ENCODE measurements at places on chromosomes 12 and 14.

- DNase-seq = peak; percentile 21
Measured at GRCh38 chr12:13208533-13209435, 12.3 kb downstream of the EMP1 start.

GRCh38 chr12:4196805-4197420 lies 76.6 kb upstream of the CCND2 start:
- DNase-seq = no peak

DNA sequence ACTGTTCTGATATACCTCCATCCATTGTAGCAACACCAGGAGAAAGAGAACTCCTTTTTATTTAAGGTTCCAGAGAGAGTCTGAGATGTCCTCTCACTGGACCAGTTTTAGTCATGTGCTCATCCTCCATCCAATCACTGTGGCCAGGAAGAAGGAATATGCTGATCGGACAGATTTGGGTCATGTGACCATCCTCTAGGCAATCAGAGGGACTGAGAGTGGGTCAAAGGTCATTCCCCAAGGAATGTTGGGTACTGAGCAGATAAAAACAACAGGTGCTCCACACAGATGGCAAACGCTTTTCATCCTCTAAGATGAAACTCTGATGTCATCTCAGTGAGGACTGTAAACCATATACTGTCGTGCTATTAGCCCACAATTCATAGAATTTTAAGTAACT lies 28.8 kb upstream of the RPH3A start:
- no peak for DNase-seq

DNA sequence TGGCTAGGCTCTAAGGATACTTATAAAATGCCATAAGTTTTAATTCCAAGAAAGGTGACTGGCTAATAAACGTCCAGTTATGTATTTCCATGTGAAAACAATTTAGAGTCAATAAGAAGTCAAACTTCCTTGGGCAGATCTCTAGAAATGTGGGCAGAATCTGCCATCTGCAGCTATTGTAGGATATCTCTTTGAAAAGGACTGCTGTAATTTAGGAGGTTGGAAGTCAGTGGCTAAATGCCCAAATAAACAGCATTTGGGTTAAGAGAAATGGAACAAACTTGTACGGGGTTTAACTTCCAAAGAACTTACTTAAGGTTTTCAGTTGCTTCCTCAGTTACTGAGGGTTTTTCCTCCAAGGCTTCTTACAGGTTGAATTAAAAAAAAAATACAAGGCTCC lies 121.6 kb downstream of the FIGNL2 start:
- no peak for DNase-seq

DNA sequence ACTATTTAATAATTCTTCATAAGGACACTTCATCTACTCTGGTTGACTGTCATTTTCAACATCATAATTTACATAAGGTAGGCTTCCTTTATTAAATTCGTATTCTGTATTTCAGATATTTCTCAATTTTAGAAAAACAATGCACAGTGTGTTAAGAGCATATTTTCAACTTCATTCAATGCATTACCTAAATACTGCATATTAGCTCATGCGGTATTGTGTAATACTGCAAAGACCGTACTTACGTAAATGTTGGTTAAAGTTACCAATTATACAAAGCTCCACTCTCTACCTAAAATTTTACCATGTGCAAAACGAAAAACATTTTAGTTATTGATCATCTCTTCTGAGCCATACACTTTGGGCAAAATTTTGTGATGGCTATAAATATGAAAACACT lies 62.8 kb downstream of the EXOC5 start:
- no peak for DNase-seq

GRCh38 chr12:18570543-18570942 lies 167.3 kb downstream of the PLCZ1 start:
- no peak for DNase-seq

DNA sequence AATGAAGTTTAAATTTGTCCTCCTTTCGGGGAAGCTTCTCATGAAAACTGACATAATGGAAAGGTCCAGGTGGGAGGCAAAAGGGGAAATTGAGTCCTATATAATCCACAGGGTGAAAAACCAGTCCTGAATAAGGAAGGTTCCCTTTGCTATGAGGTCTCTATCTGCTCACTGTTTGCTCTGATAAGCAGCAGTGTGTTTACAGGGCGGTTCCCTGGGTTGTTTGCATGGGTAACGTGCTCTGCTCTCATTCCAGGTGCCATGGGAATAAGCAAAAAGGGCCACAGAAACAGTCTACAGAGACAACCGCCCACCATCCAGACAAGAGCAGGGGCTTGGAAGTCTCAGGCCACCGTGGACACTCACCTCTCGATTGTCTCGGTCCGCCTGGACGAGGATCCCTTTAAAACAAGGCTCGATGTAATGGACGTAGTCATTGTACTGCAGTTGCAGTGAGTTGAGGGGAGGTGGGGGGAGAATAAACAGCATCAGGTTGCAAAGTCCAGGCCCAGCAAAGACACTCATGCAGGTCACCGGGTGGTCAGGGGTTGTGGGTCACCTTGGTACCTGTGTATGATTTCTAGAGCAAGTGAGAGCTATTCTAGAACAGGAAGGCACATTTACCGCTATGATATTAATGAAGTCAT lies 32.7 kb downstream of the CACNA2D4 start:
- DNase-seq = no peak

DNA sequence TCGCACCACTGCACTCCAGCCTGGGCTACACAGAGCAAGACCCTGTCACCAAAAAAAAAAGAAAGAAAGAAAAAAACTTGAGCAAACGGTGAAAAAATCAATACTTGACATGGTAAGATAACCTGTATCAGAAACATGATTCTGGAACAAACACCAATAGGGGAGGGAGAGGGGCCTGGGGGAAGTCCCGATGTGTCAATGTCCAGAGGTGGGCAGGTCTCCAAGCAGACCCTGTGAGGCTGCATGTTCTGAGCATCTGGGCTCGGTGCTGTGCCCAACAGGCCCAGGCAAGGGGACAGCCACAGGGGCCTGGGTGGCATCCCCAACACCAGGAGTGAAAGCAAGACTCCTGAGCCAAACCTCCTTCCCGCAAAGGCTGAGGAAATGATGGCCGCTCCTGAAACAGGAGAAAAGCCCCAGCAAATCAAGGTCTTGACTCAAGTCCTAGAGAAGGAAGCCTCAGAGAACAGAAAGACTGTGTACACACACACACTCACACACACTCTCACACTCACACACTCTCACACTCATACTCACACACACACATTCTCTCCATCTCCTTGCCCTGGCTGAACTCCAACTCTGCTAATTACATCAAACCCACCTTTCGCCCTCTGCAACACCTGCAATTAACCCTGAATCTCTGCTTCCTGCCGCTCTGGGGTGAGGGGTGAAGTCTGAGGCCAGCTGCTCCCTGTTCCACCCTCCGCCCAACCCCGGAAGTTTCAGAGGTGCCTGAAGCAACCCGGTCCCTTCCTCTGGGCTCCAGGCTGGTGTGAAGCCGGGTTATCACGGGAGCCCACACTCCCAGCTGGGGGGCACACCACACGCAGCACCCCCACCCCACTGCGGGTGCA lies 20.4 kb downstream of the CCDC88C start:
- DNase-seq = peak; percentile 63

GRCh38 chr12:111773801-111774551 lies 7.2 kb downstream of the ALDH2 start:
- peak; percentile 61 for DNase-seq

DNA sequence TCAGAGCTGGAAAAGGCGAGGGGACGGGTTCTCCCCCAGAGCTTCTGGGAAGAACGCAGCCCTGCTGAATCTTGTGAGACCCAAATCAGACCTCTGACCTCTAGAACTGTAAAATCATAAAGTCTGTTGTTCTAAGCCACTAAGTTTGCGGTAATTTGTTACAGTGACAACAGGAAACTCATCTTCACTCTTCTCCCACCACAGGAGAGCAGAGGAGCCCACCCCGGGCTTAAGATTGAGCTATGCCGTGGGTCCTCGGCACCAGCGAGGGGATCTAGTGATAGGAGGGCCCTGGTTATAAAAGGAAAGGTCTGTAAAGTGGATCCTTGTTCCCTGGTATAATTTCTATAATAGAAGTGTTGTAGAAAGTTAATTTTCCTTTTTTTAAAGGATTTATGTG lies 7.6 kb downstream of the MLXIP start:
- DNase-seq = no peak

GRCh38 chr12:3726456-3726855 lies 26.5 kb downstream of the CRACR2A start:
- DNase-seq = no peak

GRCh38 chr14:76613616-76614015 lies 147.7 kb upstream of the VASH1 start:
- DNase-seq = no peak

- no peak for DNase-seq
Measured at GRCh38 chr14:96383445-96383844, 8.5 kb upstream of the AK7 start.

DNA sequence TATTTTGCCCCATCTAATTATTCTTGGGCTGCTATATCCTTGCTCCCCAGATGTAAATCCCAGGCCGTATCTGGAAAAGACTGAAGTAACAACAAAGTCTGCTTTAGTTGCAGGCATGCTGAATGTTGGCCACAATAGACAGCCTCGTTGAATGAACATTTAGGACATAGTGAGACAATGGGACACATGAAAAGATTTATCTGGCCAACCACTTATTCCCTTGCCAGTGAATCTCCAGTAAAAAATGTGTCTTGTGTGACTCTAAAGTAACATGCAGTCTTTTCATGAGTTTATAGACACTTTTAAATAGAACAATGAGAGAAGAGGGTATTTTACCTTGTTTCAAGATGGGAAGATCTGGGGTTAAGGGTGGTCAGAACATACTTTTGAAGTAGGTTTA lies 60.2 kb upstream of the STXBP6 start:
- no peak for DNase-seq

GRCh38 chr12:121326996-121327674 lies 25.1 kb downstream of the ANAPC5 start:
- no peak for DNase-seq

DNA sequence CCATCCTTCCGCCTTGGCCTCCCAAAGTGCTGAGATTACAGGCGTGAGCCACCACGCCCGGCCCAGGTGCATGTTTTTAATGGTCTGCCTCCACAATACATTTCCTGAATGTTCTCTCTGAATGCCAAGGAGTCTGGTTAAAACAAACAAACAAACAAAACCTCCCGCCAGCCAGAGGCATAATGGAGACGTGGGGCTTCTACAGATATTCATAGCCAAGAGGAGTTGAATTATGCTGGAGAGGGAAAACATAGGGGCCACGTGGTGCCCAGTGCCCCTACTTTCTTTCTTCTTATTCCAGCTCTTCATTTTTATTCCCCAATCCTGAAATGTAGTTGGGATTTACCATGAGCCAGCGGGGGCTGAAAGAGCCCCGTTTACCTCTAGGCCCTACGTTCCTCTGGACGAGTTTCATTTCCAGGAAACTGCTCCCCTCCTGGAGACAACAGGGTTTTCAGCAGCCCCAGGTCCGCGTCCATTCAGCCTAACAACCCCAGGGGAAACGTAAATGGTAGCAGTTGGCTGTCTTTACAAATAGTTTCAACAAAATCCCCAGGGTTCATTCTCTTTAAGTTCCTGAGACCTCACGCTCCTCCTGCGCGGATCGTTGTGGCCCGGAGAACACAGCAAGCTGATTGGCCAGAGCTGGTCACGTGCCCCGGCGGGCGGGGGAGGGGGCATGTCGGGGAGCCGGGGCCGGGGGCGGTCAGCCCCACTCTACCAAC lies 108.5 kb upstream of the ESRRB start:
- DNase-seq = no peak

DNA sequence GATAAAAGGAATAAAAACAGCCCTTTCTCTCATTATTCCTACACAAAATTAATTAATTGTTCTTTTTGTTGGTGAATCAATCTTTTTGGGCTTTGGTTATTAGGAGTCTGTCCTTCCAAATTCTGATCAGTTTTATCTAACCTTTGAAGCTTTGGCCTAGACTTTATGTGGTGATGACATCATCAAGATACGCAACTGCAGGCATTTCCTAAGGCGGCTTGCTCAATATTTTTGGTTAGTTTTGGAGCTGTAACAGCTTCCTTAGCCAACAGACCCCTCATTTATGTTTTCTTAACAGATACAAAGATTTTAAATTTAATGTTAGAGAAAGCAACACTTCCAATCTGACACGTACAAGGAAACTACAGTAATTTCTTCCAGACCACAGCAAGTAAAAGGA lies 87.8 kb upstream of the PDE3A start:
- DNase-seq = no peak

DNA sequence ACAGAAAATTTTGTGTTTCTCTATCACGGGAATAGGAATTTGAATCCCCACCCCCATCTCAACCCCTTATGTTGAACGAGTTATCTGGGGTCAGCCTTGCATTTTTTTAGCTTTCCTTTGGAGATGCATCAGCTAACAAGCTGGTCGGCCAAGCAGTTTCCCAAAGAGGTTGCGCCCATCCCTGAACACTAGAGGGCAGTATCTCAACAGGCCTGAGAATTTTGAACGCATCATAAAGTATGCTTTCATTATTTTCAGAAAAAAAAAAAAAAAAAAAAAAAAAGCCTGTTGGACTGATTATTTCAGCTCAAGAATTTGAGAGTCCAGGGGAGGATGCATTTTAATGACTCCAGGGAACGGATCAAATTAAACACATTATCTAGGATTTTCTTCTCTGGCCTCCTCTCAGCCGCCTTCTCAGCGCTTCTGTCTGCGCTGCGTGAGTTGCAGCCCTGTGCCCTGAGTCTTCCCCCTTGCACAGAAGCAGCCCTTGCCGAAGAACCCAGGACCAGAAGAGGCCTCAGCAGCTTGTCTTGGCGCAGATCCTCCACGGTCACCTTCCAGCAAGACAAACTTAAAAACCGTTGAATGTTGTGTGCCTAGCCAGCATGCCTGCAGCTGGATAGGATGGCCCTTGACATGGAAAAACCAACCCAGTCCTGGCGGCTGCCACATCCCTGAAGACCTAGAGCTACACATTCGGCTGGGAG lies 76.6 kb upstream of the GZMB start:
- peak; percentile 35 for DNase-seq

- DNase-seq = no peak
Measured at GRCh38 chr12:50706606-50707005, 57.3 kb upstream of the ATF1 start.

- no peak for DNase-seq
Measured at GRCh38 chr14:27243365-27243764, 645.5 kb upstream of the NOVA1 start.

DNA sequence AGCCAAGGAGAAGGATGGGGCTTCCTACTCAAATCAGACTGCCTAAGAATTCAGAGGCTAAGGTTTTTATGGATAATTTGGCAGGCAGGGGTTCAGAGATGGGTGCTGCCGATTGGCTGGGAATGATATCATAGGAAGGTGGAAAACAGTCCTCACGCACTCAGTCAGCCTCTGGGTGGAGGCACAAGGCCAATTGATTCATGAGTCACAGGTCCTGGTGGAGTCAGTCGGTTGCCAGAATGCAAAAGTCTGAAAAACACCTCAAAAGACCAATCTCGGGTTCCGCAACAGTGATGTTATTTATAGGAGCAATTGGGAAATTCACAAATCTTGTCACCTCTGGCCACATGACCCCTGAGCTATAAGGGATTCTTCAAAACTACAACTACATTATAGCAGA lies 105.5 kb downstream of the GXYLT1 start:
- DNase-seq = no peak

GRCh38 chr14:104898195-104898558 lies 26.5 kb upstream of the PLD4 start:
- DNase-seq = no peak

Data from WERI-Rb-1 (cell line).